ENCODE measurements at places on chromosomes 3 and 15.

DNA sequence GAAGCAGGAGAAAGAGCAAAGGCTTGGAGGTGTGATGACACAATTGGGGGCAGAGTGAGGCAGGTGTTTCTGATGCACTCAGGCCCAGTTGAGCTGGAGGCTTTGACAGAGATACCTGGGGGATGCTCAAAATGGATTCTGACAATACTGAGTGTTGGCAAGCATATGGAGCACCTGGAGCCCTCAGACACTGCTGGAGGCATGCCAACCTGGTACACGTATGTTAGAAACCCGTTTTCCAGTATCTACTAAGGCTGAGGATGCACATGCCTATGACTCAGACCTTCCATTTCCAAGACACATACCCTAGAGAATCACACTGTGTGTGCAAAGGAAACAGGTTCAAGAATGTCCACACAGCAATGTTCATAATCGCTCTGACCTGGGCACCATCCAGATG is 58.7 kb downstream of the WNT7A start:
- no peak for DNase-seq

- no peak for DNase-seq
Measured at GRCh38 chr3:141308588-141309218, 59.6 kb upstream of the ZBTB38 start.

DNA sequence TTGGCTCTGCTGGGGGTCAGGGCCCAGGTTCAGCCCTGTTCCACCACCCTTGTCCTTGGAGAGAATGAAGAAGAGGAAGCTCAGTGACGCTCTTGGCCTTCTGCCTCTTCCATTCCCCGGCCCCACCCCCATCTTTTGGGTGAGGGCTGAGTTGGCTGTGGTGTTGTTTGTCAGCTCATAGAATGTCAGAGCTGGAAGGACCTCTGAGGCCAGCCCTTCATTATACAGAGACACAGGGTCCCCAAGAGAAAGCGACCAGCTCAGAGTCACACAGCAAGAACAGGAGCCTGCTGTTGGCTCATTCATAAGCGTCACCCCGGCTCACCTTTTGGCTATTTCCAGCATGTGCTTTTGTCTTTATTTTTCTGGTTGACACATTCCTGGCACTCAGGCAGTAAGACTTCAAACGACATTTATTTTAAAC is 68.2 kb downstream of the AAGAB start:
- no peak for DNase-seq

DNA sequence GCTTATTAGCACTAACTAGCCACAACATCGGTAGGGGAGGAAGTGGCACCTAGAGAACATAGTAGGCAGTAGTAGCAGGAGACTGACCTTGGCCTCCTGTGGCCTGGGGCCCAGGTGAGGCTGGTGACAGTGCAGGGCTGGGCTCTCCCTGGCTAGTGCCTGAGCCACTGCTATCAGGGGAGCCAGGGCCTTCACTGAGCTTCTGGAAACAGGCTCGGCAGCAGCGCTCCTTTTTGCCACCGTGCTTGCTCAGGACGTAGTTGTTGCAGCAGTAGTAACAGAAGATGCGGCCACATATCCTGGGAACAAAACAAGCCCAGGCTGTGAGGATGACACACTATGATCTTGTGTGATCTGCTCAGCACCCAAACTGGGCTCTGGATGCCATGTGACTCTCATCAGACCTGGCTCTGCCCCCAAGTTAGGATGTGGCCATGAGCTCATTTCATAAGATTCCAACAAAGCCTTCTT is 15.1 kb downstream of the CXCR6 start:
- no peak for DNase-seq

GRCh38 chr15:31212326-31213080 is 111.0 kb upstream of the TRPM1 start:
- DNase-seq, result no peak

GRCh38 chr3:15384510-15385237 is 42.7 kb downstream of the METTL6 start:
- DNase-seq, result no peak

- DNase-seq, result peak; percentile 73
Measured at GRCh38 chr3:13544293-13544831, 4.6 kb upstream of the FBLN2 start.

GRCh38 chr3:136817448-136817847 is 1.5 kb upstream of the SLC35G2 start:
- DNase-seq, result no peak

GRCh38 chr3:62467966-62468722 is 94.8 kb upstream of the FEZF2 start:
- no peak for DNase-seq

GRCh38 chr3:33664195-33664594 is 53.9 kb downstream of the CLASP2 start:
- peak; percentile 50 for DNase-seq

Measured in HS-27A (cell line).